ENCODE measurements at places on chromosomes 3 and 15.

- no peak for DNase-seq
These were observed 76.6 kb downstream of the RPL39L start for GRCh38 chr3:187062526-187063177.

GRCh38 chr15:89686522-89686921 lies 4.0 kb downstream of the PEX11A start:
- DNase-seq = no peak

GRCh38 chr3:183766745-183767606 lies 58.4 kb downstream of the MAP6D1 start:
- DNase-seq = peak; percentile 13

GRCh38 chr3:151047636-151048035 lies 37.8 kb upstream of the MED12L start:
- DNase-seq = no peak

DNA sequence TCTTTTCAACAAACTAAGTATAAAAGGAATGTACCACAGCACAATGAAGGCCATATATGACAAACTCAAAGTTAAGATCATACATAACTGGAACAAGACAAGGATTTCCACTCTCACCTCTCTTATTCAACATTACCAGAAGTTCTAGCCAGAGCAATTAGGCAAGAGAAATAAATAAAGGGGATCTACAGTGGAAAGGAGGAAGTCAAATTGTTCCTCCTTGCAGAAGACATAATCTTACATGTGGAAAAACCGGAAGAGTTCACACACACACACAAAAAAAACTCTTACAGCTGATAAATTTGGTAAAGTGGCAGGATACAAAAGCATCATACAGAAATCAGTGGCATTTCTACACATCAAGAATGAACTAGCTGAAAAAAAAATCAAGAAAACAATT lies 277.9 kb downstream of the MCTP2 start:
- no peak for DNase-seq

DNA sequence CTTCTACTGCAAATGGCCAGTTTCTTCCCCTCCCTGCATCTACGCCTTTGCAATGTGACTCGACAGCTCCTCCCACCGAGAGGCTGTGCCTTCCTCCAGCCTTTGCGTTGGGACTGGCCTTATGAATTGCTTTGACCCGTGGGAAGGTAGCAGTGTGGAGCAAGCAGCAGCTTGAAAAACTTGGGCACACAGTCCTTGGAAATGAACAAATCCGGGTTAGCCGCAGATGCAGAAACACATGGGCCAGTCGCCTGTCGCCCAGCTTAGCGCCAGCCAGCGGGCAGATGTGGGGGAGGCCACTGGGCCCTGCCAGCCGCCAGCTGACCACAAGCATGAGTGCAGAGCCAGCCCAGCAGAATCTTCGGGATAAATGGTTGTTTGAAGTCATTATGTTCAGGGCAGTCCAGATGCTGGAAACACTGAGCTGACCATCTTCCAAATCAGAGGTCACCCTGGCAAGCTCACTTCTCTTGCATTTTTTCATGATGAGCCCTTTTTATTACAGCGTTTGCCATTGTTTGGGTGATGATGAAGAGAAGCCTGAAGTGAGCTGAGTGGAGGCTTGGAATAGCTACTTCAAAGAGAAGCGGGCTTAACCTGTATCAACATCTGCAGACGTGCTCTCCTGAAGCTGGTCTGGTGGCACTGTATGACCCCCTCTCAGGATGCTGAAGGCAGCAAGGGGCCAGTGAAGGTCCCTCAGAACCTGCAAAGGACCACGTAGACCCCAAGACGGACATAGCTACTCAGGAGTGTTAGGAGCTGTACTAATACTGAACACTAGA lies 9.8 kb downstream of the SELENOS start:
- no peak for DNase-seq

GRCh38 chr3:18982920-18983319 lies 165.4 kb upstream of the KCNH8 start:
- DNase-seq = no peak

DNA sequence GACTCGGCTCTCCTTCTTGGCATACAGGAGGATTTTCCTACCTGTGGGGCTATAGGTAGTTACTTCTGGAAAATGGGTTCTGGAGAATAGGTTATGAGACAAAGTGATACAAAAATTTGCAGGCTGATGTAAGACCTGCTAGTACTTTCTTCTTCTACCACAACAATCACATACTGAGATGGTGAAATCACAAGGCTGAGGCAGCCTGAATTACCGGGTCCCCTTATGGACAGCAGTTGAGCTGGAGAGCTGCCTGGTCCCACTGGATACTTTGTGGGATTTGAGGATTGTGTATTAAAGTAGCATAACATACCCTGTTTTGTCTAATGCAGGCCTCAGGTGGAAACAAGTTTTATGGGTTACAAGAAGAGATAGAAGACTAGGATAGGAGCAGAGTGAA lies 86.5 kb upstream of the FAM98B start:
- DNase-seq = no peak
